Caco-2 (cell line): ENCODE measurements at places on chromosomes 2 and 18. TPM values are rescaled to one million over a fixed set of nuclear protein-coding genes. Genes with fewer than 3 reads are reported as not detected.

The EIF4E2 gene
- 50.8 and 57.2 TPM in 2 replicates for total RNA-seq

- no peak for DNase-seq
These were observed 8.2 kb downstream of the KCNJ3 start for GRCh38 chr2:154706660-154707059.

The IL36RN gene
- 0.19 TPM in 1 of 2 replicates, not detected in the other for total RNA-seq

- DNase-seq: no peak
These were observed 1.1 kb downstream of the CASP8 start for GRCh38 chr2:201261471-201261870.

GRCh38 chr2:229673676-229674075, 40.7 kb downstream of the DNER start:
- DNase-seq: no peak

DNA sequence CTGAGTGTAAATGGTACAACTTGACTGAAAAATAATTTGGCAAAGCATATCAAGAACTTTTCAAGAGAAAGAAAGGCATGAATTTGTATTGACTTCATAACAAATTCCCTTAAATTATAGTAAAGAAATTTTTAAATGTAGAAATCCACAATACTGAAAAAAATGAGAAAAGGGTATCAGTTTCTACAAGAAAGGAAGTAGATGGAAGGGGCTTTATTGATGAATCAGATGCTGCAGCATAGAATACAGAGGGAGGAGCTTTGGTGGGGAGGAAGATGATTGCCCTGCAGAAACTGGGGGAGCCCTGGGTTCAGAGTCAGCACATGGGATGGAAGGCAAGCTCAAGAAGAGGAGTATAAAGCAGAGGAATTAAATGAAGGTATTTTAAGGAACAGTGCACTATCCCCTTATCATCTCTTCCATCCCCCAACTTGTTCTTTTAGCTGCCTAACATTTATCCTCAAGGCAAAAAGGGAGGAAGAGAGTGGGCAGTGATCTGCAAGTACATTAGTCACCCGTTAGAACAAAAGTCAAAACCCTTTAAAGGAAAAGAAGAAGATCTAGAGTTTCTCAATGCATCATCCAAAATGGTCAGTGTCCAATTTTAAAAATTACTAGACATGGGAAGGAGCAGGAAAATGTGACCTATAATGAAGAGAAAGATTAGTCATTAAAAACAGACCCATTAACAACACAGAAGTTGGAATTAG, 77.7 kb downstream of the KCTD18 start:
- no peak for DNase-seq

- DNase-seq: no peak
These were observed 265.9 kb downstream of the CELF4 start for GRCh38 chr18:37299471-37300304.

The CAD gene
- 86.4 and 103 TPM in 2 replicates for total RNA-seq

The SLC8A1 gene
- 0.21 and 0.43 TPM in 2 replicates for total RNA-seq

DNA sequence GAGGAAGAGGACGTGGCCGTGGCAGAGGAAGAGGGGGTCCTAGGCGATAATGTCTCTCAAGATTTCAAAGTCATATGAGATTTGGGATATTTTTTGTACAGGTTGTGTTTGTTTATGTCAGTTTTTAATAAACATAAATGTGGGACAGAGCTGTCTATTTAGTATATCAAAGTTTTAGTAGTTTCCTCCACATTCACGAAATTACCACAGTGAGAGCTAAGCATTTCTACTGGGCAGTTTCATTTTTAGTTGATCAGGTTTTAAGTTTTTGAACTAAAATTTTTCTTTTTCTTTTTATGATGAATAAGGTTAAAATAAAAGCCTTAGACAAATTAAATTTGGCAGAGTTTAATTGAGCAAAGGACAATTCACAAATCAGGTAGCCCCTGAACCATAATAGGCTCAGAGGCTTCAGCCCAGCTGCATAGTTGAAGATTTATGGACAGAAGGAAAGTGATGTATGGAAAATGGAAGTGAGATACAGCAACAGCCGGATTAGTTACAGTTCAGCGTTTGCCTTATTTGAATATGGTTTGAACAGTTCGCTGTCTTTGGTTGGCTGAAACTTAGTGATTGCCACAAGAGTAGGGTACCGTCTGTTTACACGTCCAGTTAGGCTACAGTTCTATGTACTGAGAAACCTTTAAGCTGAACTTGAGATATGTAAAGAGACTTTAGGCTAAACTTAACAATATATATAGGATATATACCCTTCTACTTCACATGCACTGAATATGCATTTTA, 17.1 kb downstream of the SNRPD1 start:
- DNase-seq: no peak

- no peak for DNase-seq
These were observed 239.3 kb downstream of the ERBB4 start for GRCh38 chr2:212299333-212299732.
